ENCODE measurements at places on chromosomes 2 and 18.

DNA sequence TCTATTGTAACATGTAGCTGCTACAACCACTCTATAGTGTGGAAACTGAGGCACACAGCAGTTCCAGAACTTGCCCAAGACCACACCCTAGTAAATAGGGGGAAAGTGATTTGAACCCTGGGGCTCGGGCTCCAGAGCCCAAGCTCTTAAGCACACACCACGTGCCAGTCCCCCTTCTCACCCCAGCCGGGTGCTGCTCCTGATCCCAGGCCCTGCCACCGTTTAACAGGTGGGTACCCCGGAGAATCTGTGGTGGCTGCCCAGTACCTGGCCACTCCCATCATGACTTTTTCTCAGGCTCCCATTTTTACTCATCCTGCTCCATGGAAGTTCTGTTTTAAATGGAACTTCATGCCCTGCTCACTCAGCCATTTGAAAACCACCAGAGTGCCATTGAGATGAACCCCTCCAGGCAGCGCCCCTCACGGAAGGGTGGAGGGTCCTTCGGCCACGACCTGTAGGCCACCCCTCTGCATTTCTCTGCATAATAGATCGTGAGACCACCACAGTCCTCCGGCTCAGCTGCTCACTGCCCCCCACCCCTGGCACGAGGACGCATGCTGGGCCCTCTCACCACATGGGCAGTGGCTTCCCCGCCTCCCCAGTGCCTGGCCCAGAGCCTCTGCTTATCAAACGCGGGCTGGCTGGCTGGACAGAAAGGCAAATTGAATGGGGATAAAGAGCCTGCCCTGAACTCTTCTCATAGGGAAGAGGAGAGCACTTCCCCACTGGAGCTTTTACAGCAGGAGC lies 42.1 kb downstream of the TMEM37 start:
- no peak for DNase-seq

DNA sequence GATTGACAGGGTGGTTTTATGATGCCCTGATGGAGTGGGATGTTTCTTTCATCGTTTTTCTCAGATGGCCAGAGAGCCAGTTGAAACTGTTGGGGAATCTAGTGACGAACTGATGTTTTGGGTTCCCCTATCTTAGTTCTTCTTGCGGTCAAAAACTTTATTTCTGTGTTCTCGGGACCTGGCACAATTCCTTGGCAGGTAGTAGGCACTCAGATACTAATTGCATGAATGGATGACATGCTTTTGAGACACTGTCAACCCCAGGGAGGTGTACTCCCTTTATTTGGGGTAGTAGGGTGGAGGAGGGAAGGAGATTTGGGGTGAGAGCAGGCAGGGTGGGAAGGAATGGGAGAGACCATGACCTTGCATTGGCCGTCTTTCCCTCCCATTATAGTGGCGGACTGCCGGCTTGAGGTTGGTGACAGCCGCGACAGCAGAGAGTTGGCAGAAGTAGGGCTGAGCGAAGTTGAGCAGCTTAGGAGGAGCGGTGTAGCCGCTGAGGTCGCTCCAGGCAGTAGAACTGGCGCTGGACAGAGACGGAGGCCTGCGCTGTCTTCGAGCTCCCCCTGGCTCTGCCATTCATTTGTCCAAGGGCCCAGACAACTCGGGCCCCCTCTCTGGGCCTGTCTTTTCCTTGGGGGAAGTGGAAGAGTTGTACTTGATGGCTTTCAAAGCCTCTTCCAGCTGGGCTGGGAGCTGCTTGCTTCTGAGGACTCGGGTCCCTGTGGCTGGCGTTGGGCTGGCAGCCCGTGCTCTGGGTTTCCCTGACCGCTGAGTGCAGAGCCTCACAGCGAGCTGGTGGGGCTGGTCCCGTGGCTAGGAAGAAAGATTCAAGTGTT lies 2.6 kb downstream of the TET3 start:
- peak; percentile 54 for DNase-seq

DNA sequence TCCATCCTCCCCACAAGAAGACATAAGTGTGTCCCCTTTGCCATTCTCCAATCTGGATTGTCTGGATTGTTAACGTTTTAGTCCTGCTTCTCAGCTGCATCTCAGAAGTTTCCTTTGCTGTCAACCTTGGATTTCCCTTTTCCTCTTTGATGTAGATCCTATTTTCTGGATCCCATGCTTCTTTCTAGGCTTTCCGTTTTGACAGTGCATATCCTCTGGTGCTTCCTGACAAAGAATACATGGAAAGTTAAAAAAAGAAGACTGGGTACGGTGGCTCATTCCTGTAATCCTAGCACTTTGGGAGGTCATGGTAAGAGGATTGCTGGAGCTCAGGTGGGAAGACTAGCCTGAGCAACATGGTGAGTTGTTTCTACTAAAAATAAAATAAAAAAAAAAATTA lies 26.8 kb downstream of the ABI2 start:
- DNase-seq = no peak

GRCh38 chr2:10835052-10835970 lies 22.7 kb upstream of the PDIA6 start:
- peak; percentile 79 for DNase-seq

- DNase-seq = no peak
These were observed 111.7 kb downstream of the PARD3B start for GRCh38 chr2:204657024-204657423.

GRCh38 chr2:229993236-229993635 lies 70.9 kb downstream of the FBXO36 start:
- no peak for DNase-seq

DNA sequence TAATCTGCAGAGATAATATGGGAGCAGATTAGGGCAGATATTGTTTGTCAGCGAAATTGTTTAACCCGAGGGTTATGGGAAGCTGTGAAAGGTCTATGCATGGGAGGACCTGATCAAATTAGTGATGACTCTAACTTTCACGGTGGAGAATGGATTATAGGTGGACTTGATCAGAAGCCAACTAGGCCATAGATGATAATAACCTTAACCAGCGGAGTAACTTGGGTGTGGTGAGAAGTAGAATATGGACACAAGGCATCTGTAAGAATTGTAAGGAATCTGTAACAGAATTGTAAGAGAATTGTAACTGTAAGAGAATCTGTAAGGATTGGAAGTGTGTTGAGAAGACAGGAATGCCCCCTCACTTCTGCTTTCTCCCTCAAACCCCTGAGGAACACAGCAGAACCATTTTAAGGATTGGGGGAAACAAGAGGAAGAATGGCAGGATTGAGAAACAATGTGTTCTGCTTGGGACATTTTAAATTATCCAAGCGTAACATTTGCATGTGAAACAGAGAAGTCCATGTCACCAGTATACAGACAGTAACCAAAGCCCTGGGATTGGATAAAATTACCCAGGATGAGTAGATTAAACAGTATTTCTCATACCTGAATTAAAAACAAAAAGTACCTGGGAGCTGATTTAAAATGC lies 14.9 kb upstream of the SLC39A10 start:
- DNase-seq = no peak

DNA sequence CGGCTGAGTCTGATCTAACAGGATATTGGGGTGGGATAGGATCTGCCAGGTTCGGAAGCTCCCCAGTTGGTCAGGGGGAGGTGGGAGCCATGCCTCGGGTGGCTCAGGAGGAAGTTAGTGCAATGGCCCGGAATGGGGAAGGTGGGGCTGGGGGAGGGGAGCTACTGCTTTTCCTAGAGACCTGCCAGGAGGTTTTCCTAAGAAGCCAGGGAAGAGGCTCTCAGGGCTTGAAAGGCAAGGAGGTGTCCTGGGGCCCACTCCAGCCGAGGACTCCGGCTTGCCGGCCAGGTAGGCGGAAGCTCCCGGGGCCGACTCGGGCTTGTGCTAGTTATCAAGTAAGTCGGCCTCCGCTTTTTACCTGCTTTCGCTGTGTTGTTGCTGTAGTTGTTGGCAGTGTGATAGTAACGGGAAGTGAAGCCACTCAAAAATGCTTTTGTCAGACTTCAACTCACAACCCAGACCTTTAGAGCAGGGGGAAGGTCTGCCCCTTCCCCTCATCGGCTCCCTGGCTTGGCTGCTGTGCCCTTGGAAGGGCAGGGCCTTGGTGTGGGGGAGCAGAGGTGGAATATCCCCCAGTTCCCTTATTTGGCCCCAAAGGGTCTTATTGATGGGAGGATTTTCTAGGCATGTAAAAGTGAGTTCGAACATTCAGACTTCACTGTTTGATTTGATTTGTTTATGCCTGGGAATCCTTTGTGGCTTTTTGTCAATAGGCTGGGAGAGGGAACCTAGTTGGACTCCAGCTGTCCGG lies 5.4 kb downstream of the GDF7 start:
- DNase-seq = peak; percentile 15

- DNase-seq = no peak
These were observed 21.9 kb upstream of the MTERF4 start for GRCh38 chr2:241123816-241124536.

DNA sequence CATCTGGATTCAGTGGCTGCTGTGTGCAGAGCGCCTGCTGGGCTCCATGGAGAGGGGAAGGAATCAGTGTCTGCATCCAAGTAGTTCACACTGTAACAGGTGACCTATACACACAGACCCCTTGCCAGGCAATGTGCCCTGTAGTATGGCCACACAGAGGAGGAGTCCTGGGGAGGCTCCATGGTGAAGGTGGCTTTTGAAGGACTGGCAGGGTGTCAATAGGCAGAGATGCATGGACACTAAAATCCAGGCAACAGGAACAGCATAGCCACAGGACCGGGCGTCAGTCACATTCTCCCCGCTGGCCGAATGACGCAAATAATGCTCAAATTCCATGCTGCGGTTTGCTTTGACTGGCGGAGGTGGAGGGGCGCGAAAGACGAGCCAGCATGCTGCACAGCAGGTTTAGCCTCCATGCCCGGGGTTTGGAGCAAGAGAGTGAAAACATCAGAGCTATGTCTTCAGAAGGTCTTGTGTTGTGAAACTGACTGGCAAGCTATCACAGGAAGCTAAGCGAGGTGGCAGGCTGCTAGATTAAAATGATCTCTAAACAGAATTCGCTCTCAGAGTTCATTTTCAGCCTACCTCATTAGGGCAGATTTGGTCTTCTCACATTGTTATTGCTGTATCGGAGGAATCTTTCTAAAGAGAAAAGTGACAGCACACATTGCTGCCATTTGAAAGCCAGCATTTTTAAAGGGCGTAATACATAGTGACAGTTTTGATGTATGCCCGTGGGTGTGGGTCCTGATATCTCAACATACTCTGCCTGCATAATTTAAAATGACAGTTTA lies 1.2 kb upstream of the CHMP1B start:
- no peak for DNase-seq

GRCh38 chr2:179614121-179614520 lies 247.3 kb downstream of the ZNF385B start:
- DNase-seq = no peak

DNA sequence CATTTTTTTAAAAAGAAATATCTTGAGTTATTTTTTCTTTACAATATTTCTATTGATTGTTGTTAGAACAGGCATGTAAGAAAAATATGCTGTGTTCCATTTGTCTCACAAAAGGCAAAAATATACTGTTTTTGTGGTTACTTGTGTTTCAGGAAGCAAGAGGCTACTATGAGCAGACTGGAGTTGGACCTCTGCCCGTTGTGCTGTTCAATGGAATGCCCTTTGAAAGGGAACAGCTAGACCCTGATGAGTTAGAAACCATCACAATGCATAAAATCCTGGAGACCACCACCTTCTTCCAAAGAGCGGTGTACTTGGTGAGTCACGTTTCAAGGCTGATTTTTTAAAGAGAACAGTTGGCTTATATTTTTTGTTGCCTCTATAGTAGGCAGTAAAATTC lies 54.7 kb downstream of the UGGT1 start:
- no peak for DNase-seq

Data from GM20000 (cell line).